ENCODE measurements at places on chromosomes 5 and 9.

GRCh38 chr5:27830546-27830945 is 792.2 kb upstream of the CDH9 start:
- DNase-seq, result no peak

DNA sequence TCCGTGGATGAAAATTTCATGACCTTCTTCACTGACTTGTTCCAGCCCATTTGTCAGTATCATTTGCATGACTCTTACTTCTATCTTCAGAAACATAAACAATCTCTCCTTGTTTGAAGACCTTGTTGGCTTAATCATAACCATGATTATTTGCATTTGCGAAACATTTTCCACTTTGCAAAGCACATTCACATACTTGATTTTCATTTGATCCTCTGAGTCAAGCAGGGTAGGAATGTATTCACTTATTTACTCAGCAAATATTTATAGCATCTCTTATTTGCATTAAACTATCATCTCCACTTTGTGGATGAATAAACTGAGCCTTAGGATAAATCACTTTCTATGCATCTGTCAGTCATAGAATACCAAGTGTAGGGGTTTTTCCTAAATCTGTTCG is 343.0 kb upstream of the SGCD start:
- DNase-seq, result no peak

DNA sequence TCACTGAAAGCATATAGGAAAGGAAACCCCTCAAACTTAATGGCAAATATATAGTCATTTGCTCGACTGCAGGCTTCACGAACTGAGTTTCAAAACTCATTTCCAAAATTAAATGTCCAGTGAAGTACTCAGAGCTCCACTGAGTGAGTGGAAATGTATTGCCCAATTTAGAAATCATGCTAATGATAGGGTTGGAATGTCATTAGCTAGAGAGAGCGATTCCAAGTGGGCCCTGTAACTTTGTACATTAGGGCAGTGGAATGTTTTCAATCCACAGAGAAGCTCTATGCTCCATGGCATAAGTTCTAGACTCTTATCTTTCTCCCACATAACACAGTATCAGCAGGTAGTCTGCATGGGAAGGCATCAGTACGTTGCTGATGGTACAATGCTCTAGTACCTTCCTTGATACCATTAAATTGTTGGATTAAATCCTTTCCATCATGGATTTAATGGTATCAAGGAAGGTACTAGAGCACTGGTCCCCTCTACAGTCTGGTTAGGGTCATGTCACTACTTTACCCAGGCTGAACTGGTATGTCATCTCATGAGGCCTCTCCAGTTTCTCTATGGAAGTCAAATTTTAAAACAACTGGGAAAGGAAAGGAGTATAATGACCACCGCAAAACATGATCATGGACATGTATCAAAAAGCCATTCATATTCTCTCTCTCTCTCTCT is 183.2 kb upstream of the RASEF start:
- no peak for DNase-seq

DNA sequence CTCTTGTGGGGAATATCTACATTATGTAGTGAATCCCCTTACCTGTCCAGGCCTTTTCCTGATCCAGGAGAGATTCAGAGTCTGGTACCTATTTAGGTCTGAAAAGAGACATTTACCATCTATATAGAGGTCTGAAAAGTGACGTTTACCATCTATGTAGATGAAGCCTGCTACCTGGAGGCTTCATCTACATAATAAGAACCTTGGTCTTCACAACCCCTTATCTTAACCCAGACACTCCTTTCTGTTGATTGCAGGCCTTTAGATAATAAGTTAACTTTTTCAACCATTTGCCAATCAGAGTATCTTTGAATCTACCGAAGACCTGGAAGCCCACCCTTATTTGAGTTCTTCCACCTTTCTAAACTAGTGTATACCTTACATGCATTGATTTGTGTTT is 113.0 kb upstream of the DMRT1 start:
- no peak for DNase-seq
